ENCODE measurements at places on chromosomes 13 and 19.
A peak's percentile ranks its signal among the peaks of the same experiment; 100 is the strongest.

- no peak for DNase-seq
Observed at GRCh38 chr13:74726206-74726605, 592.0 kb upstream of the KLF12 start.

GRCh38 chr19:6803036-6803404 is 30.5 kb downstream of the VAV1 start:
- no peak for DNase-seq

GRCh38 chr19:8158411-8159074 is 9.2 kb upstream of the FBN3 start:
- peak; percentile 81 for DNase-seq

GRCh38 chr13:92602560-92602959 is 624.0 kb upstream of the GPC6 start:
- DNase-seq = no peak

DNA sequence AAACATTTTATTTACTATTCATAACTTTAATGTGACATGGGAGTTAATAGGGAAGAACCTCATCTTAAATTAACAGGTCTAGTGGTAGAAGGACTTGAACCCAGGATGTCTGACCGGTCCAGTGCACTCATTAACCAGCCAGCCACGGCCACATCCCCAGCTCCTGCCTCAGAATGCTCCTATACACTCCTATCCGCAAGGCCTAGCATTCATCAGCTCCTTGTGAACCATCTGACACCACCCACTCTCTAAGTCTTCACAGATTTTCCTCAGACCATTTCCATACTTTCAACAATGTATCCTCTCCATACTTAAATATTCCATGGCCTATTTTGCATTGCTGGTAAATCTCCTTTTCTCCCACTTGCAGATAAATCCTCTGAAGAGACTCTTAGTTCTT is 98.3 kb downstream of the KLF12 start:
- DNase-seq = no peak

- DNase-seq = no peak
Observed at GRCh38 chr13:75752826-75753225, 116.7 kb downstream of the LMO7 start.

GRCh38 chr19:55158848-55159749 is 1.6 kb upstream of the TNNI3 start:
- peak; percentile 33 for DNase-seq

GRCh38 chr13:88051746-88052482 is 380.7 kb downstream of the SLITRK5 start:
- DNase-seq = no peak

- no peak for DNase-seq
Observed at GRCh38 chr13:101098873-101099272, 317.4 kb downstream of the NALCN start.

GRCh38 chr13:62357887-62358645 is 942.4 kb upstream of the PCDH20 start:
- DNase-seq = peak; percentile 88

DNA sequence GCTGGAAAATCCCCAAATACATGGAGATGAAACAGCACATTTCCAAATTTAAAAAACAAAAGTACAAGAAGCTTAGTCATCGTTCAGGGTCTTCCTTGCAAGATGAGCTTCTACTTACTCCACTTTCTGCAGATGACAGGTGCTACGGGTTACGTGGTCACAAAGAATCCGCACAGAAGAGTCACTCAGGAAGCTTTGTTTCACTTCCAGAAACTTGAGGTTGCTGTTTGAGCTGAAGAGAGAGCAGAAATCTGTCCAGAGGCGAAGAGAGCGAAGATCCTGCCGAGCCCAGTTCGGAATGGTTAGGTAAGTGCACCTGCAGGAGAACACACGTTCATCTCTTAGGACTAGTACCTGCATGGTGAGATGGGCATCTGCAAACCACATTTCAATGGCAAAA is 9.4 kb downstream of the NLRP7 start:
- DNase-seq = no peak

- DNase-seq = peak; percentile 51
Observed at GRCh38 chr13:45119469-45119990, 780 bp upstream of the GTF2F2 start.

GRCh38 chr13:50421473-50422130 is 406.4 kb downstream of the KCNRG start:
- peak; percentile 95 for DNase-seq

- no peak for DNase-seq
Observed at GRCh38 chr19:18955042-18955441, 14.0 kb upstream of the HOMER3 start.

DNA sequence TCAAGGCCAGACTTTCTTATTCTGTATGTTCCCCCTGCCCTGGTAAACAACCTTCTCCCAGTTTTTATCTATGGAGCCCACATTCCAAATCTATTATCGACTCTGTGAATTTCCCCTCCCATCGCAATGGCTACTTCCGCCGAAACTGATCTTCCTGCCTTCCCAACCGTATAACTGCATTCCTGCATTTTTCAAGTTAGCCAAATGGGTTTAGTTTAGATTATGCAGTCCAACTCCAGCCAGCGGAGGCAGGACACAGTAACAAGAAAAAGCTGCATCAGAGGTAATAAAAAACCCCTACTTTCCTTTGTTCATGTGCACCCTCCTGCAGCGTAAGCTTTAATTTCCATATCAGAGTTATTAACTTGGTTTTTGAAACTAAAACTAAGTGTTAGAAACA is 112.2 kb upstream of the ZNF91 start:
- DNase-seq = no peak

DNA sequence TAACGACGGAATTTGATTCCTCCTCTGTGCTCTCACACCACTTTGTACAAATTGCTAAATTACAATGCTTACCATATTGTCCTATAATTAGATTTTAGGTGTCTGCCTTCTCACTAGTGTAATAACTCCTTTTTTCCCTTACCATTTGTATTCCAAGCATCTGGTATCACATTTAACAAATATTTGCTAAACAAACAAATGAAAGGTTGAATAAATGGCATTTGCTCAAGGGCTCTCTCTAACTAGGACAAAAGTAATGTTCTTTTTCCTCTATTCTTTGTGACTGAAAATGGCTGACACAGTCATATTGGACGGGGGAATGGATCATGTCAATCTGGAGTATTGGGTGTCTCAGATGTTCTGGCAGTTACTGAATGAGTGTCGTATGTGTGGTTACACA is 99.7 kb downstream of the ENOX1 start:
- peak; percentile 65 for DNase-seq

GRCh38 chr19:46299004-46299509 is 2.2 kb downstream of the HIF3A start:
- peak; percentile 97 for DNase-seq

DNA sequence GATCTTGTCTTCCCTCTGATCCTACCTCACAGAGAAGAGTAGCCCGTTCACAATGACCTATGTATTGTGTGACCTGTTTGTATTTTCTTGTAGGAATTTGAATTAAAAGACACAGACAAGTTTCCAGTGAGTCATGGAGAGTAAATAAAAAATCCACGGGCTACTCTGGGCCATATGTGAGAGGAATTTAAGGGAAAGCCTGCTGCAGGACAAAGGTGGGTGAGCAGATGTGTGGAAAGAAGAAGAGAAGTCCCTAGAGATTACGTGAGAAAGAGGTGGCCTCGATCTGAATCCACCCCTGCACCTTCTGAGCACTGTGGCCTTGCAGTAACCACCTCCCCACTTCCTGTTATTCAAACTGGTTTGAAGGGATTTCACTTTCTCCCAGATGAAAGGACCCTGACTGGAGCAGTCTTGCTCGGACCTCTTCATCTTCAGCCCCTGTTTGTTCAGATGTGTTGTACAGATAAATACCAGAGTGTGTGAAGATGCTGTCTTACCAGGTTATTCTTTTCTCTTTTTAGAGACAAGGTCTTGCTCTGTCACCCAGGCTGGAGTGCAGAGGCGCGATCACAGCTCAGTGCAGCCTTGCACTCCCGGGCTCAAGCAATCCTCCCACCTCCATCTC is 205.4 kb downstream of the PDS5B start:
- DNase-seq = peak; percentile 35

- no peak for DNase-seq
Observed at GRCh38 chr13:95073747-95074311, 227.4 kb downstream of the ABCC4 start.

GRCh38 chr19:55322204-55322885 is 2.8 kb downstream of the TMEM150B start:
- DNase-seq = peak; percentile 35

- DNase-seq = no peak
Observed at GRCh38 chr19:9878511-9879196, 43.5 kb downstream of the PIN1 start.

DNA sequence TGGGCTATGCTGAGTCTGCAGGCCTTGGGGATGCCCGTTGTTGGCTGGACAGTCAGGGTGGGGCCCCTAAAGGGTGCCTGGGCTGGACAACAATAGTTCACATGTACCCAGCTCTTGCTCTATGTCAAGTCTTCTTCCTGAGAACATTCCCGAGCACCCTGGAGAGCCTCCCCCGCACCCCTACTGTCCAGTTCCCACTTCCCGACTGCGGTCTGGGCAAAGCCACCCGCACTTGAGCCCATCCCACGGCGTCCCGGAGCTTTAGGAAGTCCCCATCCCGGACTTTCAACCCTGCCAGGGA is 1.1 kb upstream of the MPND start:
- no peak for DNase-seq

DNA sequence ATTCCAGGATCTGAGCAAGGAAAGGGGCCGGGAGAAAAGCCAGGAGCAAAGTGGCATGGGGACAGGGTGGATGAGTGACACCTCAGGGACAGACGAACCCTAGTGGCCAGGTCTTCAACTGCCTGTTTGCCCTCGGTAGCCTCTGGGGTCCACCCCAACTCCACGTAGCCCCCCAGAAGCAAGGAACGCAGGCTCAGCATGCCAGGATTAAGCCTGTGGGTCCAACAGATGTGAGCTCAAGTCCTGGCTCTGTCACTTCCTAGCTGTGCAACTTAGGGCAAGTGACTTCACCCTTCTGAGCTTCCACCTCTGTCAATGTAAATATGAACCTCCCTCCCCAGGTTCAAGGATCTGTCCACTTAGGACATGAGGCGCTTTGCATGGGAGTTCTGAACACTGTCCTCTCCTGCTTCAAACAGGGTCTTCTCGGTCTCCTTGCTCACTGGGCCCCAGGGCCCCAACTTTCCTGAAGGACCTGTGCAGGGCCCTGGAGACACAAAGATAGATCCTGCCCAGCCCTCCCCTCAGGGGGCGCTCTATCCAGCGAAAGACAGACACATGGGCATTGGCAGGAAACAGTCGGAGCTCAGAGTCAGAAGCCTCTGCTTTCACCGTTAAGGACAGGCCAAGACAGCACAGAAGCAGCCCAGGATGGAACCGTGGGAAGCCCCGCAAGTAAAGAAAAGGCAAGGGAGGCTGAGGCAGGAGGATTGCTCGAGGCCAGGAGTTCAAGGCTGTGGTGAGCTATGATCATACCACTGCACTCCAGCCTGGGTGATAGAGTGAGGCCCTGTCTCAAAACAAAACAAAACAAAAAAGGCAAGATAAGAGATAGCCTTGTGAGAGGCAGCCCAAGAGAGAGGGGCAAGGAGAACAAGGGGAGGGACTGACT is 13.2 kb downstream of the SYDE1 start:
- DNase-seq = no peak

DNA sequence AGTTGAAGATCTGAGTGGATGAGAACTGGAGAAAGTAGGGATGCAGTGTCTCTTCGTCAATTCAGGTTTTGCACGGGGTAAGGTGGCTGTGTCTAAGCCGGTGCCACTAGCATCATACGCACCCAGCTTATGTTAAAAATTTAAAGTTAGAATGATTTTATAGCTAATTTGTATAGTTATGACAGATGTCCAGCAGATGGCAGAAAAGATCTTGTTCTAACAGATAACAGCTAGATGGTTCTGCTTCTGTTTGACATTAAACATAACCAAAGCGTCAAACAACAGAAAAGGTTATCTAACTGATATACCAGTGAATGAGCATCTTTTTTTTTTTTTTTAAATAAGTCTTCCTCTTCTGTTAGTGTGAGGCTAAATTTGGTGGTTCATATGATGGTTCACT is 18.8 kb upstream of the EDDM13 start:
- peak; percentile 79 for DNase-seq

- DNase-seq = peak; percentile 69
Observed at GRCh38 chr19:13906521-13906904, 512 bp downstream of the CC2D1A start.

DNA sequence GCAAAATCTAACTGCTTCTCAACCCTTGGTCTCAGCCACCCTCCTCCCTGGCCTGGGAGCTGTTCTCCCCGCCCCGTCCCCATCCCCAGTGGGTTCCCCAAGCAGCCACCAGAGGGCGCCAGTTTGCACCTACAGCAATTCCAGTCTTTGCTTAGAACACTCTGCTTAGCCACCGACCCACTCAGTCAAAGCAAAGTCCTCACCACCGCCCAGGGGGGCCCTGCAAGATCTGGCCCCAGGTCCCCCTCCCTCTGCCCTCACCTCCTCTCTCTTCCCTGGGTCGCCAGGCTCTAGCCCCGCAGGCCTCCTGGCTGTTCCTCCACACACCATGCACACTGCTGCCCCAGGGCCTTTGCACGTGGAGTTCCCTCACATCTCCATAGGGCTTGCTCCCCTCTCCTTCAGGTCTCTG is 12.4 kb downstream of the TMEM143 start:
- peak; percentile 82 for DNase-seq

DNA sequence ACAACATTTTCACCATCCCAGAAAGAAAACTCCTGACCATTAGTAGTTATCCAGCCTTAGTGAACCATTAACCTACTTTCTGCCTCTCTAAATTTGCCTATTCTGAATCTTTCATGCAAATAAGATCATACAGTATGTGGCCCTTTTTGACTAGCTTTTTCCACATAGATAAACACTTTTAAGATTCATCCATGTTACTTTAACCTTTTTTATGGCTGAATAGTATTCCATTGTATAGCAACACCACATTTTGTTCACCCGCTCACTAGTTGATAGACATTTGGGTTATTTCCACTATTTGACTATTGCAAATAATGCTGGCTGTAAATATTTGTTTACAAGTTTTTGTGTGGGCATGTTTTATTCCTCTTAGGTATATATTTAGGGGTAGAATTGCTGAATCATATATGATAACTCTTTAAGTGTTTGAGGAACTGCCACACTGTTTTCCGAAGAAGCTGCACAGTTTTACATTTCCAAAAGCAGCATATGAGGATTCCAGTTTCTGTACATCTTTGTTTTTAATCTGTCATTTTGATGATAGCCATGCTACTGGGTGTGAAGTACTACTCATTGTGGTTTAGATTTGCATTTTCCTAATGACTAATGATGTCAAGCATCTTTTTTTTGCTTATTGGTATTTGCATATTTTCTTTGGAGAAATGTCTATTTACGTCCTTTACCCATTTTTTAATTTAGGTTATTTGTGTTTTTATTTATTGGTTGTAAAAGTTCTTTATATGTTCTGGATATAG is 17.1 kb downstream of the COG6 start:
- no peak for DNase-seq

- peak; percentile 73 for DNase-seq
Observed at GRCh38 chr13:50126263-50126992, 111.2 kb downstream of the KCNRG start.

DNA sequence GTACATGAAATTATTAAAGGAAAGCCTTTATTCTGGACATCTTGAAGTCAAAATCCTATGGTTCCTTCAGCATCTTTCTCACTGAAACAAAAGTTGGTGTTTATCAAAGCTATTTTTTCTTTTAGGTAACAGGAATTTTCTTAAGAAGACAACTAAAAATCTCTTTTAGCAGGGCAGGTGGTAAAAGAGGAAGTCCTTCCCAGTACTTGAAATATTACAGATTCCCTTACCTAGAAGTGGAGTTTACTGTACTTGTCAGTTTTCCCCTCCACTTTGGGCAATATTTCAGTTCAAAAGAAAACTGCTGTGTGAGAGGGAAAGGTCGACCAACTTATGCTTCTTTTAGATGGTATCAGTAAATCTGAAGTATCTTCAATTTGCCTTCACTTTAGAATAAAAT is 64.3 kb upstream of the TDRD3 start:
- no peak for DNase-seq
